Sciatic nerve (tissue), 2 donors: ENCODE measurements at places on chromosomes 3 and 15.

GRCh38 chr3:197204736-197205135 is 93.7 kb downstream of the DLG1 start:
- no peak for DNase-seq

DNA sequence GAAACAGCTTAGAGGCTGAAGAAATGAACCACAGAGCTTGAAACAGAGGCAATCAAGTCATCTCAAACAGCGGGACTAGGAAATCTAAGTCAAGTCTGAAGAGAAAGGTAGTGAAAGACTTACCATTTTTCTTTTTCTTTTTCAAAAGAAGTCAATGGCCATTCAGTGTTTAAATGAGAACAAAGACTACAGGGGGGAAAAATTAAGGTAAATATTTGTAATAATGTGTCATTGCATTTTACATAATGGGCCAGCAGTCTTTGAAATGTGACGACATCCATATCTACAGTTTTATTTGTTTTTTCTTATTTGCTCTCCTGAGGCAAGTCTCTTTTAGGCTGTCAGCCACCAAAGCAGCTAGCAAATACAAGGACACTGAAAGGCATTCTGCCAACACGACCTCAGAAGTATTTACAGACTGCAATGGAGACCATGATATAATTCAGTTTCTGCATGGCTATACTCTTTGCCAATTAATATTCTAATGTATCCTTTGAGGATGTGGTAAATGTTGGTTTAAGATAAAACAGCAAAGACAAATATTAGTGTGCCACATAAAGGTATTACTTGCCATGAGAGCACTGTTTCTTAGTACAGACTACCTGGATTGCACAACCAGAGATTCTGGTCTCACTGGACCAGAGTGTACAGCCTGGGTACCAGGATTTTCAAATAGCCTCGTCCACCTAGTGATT is 307.0 kb upstream of the THBS1 start:
- DNase-seq, result no peak

DNA sequence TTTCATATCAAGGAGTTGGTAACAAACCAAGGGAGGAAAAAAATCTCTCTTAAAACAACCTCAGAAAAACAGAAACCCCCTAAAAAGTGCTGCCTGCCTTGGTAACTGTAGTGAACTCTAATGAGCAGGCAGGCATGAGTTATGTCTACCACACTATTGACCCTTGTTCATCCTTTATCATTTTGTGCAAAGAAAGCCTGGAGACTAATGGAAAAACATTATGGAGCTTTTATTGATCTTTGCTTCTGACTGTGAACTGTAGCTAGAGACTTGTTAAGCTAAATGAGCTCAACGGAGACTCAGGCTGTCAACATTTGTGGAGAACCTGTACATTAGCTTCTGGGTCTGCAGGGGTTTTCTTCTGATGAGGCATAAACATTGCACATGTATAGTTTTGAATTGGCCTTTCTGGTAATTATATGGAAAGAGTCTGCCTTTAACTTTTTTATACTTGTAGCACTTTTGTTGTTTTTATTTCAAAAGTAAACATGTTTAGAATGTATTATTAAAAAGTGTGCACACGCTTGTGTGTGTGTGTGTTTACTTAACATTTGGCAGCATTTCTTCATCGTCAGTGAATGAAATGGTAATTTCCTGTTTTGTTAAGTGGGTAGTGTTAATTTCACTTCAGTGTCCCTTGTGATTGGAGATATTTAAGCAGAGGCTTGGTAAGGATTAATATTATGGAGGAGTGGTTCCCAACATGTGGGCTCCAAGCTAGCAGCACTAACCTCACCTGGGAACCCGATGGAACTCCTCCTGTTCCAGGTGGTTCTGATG is 15.9 kb upstream of the SPTSSB start:
- no peak for DNase-seq

DNA sequence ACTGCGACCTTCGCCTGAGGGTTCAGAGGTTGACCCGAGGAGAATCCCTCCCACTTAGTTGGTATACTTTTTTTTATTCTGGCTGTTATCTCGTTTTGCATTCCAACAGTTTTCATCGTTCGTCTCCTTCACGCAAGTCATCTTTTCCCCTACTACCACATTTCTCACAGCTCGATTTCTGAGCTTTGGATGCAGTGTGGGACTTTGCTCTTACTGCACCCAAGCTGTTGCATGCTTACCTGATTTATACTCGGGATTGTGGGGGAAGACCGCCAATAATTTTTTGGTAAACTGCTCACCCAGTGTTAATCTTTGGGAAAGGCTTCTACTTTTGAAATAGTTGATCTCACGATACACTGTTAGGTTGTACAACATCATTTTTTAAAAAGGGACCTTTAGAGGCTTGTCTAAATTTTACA is 702 bp downstream of the TBC1D23 start:
- DNase-seq, result no peak

GRCh38 chr3:146637871-146638270 is 32.7 kb upstream of the PLSCR5 start:
- no peak for DNase-seq

DNA sequence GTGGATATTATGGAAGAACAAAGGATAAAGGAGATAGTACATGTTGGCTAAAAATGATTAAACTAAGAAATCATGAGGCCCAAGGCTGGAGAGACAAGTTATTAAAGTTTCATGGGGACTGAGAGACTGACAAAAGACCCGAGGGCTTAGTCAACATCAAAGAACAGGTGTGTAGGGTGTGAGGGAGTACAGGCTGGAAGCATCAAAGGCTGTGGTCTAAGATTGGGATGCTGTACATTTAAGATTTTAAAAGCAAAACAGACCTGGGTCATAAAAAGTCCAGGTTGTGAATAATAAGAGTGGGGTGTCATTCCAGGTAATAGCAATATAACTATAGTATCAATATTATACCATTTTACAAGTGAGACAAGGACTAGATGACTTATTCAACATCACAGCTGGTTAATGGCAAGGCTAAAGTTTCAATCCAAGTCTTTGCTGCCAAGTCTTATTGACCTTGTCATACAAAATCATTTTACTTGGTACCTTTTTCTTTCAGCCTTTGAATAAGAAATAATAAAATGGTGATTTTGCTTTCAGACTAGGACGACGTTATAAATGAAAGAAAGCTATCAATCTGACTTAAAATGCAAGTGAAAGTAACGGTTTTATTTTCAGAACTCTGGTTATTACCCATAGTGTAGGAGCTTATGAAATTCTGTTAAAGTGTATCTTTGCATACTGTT is 211.6 kb downstream of the TNIK start:
- DNase-seq, result no peak

DNA sequence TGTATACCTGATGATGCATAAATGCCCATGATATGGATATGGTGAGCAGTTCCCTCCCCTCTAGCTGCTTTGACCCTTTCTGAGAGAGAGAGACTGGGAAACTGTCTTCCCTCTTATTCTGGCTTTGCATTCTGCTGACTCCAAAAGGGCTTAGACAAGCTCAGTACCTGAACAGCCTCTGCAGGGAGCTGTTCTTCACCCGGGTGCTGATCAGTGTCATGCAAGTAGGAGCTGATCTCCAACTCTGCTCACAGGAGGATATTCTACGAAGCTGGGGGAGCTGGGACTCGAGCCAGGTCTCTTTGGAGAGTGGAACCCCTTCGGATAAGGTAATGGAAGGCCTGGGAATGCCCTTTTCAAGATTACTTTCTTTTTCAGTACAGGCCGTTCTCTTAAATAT is 237.1 kb downstream of the RYR3 start:
- no peak for DNase-seq

DNA sequence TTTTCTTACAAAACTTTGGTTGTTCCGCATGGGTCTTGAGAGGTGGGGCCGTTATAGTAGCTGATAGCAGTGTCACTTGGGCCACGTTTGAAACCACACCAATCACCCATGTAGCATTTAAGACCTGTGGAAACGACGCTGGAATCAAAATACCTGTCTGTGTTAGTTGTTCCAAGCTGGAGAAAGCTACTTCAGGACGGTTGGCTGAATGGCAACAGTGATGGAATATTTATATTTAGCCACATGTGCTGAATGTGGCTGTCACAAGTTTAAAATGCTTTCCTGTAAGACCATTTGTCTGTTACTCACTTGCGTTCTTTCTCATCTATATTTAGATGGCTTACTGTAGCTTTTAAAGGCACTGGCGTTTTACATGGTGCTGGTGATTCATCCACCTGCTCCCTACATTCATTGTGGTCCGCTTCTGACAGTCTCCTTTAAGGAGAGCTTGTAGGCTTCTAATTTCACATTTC is 1.4 kb downstream of the DNAJA4 start:
- no peak for DNase-seq

DNA sequence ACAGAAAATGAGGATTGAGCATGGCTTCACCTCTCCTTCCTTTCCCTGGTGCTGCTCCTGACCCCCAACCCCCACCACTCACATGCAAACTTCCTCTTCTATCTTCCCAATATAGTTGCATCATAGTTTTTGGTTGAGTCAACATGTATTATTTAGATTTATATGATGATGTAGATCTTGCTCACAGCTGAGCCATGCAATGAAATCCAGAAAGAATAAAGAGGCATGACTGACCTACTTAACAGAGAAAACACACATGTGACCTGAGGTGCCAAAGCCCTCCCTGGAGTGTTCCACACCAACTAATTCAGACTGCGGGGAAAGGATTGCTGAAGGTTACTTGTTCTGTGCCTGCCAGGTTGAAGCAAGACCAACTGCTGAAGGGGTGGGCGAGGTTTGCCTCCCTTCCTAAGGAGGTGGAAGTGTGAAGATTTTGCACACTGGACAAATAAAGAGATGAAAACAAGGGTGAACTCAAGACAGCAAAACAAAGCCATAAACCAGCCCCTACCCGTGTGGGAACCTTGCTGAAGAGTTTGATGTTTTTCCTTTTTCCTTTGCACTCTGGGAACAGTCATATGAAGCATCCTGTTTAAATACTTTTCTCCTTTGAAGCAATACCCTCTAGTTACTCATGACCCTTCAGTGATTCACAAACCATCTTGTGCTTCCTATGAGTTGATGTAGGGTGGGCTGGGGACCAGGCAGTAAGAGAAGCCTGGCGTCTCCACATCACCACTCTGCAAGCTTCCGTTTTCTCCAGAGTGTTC is 155.2 kb upstream of the UBE2E1 start:
- DNase-seq, result no peak

GRCh38 chr15:47405365-47406162 is 311.7 kb upstream of the SEMA6D start:
- DNase-seq, result no peak

DNA sequence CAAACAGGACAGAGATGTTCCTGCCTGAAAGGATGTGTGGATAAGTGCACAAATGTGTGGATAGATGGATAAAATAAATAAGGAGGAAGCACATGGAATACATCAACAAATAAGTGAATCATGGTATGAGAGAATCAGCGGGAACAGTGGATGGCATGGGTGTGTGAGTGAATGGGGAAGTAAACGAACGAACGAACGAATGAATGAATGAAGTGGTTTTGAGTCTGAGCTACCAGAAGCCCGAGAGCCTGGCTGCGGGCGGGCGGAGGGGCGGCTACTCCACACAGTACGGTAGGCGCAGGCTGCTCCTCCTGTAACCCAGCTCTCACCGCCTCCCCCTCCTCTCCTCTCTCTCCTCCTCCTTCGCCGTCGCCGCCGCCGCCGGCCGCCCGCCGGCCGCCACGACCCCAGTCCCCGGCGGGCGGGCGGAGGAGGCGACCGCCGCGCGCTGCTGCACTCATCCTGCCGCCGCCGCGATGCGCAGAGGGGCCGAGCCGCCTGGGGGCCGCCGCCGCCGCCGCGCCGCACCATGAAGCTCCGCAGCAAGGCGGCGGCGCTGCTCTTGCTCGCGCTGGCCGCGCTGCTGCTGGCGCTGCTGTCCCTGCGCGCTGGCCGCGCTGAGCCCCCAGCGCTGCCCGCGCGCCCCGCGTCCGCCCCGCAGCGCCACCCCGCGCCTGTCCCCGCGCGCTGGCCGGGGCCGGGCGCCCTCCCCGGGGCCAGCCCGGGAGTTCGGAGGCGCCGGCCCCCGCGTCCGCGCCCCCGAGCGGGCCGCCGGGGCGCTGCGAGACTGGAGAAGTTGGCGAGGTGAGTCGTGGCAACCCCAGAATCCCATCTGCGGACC is at the start of gene GXYLT2:
Gene GXYLT2 (plus strand): TSS at position 342 of the 841 bp plus-strand sequence. CDS start 188 bp downstream, at position 530.
- DNase-seq, result peak; percentile 83

GRCh38 chr3:69251078-69251805 is 128.8 kb upstream of the LMOD3 start:
- no peak for DNase-seq

- DNase-seq, result no peak
Measured at GRCh38 chr3:5428607-5429516, 241.4 kb downstream of the EDEM1 start.

DNA sequence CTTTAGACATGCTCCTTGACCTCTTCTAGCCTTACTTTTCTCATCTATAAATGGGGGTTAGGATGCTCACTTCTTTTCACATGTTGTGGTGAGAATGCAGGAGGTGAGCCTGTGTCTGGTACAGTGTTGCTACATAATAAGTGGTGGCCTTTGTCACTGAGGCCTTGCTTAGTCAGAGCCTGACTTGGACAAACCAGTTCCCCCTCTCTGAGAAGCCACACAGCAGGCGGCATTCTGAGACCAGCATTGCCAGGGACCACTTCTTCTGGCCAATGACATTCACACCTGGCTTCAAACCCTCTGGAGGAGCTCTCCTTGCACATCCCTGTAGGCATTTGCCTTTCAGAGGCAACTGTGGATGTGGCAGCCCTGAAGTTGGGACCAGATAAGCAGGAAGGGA is 95.7 kb downstream of the MINAR1 start:
- DNase-seq, result no peak

- DNase-seq, result no peak
Measured at GRCh38 chr3:164004205-164004604, 1074.1 kb downstream of the SI start.

DNA sequence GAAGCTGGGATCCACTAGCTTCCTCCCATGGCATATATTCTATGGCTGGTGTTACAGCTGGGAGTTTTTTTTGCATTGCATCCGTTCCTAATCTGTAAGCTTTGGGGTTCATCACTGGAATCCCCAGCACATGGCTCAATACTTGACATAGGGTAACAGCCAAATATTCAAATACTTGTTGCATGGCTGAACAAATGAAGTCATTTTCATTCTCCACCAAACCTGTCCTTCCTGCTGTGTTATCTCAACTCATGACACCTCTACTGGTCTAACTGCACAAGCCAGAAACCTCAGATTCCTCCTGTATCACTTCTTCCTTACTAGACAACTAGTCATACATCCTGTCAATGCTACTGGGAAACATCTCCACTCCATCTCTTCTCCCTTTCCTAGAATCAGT is 43.4 kb downstream of the ST3GAL6 start:
- DNase-seq, result no peak

DNA sequence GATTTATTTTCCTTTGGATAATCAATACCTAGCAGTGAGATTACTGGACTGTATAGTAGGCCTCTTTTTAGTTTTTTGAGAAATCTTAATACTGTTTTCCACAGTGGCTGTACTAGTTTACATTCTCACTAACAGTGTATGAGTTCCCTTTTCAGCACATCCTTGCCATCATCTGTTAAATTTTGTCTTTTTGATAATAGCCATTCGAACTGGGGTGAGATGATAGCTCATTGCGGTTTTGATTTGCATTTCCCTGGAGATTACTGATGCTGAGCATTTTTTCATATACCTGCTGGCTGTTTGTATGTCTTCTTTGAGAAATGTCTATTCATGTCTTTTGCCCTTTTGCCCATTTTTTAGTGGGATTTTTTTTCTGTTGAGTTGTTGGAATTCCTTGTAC is 210.8 kb downstream of the CGGBP1 start:
- no peak for DNase-seq
